Sciatic nerve (tissue), 2 donors: ENCODE measurements at places on chromosomes 2 and 18. TPM values are rescaled to one million over a fixed set of nuclear protein-coding genes. Genes with fewer than 3 reads are reported as not detected.

DNA sequence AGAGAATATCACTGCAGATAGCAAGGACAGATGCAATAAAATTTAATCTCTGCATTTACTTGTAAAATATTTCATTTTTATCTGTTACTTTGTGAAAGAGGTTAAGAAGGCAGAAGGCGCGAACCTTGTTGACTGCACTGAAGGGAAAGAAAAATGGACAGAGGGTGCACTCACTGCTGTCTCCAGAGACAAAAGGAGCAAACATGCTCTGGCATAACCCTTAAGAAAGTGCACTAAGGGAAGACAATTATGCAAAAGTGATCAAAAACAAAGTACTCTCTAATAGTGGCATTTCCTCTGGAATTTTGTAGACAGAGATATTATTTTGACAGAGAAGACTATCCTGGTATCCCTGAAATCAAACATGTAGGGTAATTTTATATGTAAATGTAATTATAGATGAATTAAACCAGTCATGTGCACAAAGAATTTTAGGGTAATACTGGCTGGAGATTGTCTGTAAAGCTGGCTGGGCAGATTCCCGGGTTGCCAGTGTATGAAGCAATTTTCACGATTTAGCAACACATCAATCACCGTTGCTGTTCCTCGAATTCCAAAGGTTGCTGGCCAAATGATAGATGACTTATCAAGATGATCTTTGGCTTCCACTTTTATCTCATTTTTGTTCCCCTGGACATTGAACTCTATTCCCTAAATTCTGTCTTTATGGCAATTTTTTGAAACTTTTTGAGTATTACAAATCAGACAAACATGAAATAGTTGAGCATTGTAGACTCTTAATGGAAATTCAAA is 1176.9 kb downstream of the SUCLG1 start:
- no peak for DNase-seq

GRCh38 chr2:65867446-65867845 is 435.0 kb upstream of the SPRED2 start:
- no peak for DNase-seq

GRCh38 chr2:199814101-199814816 is 36.7 kb downstream of the FTCDNL1 start:
- no peak for DNase-seq

DNA sequence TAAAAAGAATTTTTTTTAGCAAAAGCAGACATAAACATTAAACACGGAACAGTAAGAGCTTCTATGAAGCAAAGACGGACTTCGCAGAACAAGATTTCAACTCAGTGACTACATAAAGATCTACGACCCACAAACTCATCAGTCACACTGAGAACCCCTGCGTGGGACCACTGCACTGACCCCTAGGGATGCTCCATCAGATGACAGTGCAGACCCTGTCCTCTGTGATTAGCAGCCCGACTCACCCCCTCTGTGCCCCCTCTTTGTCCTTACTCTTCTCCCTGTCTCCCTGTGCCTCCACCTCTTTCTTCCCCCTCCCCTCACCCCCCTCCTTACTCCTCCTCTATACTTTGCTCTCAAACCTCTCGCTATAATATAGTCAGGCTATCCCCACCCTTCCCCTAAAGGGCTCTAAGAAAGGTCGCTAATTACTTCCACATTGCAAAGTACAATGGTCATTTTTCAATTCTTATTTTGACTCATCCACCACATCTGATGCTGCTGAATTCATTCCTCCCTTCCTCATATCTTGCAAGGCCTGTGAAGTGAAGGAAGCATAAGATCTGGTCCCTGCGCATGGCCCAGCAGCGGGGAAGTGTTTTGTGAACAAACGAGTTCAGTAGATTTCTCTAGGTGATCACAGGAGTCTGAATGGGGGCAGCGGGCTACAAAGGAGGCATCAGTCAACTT is 89.3 kb downstream of the CABYR start:
- no peak for DNase-seq

DNA sequence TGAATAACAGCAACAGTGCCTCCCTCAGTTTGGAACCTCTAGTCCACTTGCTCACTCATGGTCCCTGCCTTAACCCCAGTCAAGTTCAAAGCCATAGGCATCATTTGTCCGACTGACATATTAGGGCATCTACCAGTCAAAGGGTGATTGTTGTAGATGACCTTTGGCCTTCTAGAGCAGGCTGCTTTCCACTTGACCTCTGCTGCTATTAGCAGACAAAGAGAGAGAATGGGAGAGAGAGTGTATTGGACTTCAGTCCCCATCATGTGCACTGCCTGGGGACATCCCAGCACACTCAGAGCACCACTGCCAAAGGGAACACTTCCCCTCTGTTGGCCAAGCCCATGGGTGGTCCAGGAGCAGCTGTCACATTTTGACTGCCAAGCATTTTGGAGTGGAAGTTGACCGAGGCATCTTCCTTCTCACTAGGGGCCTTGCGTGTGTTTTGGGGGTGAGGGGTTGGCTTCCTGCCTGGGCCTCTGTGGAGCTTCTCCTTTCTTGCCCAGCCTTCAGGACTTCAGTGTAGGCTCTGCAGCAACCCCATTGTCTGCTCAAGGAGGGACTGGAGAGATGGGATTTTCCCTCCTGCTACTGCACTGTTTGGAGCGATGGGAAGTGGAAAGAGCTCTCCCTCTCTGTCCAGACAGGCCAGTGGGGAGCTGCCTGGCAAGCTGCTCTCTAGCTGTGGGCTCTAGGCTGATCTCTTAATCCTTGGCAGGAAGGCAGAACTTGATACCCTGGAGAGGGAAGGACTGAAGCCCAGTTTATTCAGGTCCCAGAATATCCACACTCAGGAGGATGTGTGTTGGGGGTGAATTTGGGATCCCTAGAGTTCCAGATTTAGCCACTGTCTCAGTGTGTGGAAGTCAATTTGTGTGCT is 68.1 kb downstream of the TMEM247 start:
- no peak for DNase-seq

- no peak for DNase-seq
Observed at GRCh38 chr2:127107622-127107999, 657 bp upstream of the BIN1 start.

DNA sequence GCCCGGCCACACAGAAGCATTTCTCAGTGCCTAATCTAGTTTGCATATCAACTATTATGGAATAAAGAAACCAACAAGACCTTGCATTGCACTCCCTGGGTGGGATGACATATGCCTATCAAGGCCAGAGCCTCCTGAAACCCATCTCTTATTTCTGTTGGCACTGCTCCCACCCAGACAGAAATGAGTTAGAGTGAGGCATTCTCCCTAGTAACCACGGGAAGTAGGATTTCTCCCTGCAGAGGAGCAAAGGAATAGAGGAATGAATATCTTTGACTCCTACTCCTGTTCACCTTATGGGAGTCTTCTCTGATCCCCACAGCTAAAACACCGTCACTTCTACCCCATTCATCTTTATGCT is 24.2 kb upstream of the SCYGR1 start:
- no peak for DNase-seq

Gene CPO
- total RNA-seq, result 0.89 TPM

GRCh38 chr18:26386002-26386401 is 159.8 kb downstream of the TAF4B start:
- DNase-seq, result no peak

- no peak for DNase-seq
Observed at GRCh38 chr2:233960203-233960602, 43.0 kb downstream of the TRPM8 start.

Gene CYP27A1
- total RNA-seq, result 51.8 TPM

DNA sequence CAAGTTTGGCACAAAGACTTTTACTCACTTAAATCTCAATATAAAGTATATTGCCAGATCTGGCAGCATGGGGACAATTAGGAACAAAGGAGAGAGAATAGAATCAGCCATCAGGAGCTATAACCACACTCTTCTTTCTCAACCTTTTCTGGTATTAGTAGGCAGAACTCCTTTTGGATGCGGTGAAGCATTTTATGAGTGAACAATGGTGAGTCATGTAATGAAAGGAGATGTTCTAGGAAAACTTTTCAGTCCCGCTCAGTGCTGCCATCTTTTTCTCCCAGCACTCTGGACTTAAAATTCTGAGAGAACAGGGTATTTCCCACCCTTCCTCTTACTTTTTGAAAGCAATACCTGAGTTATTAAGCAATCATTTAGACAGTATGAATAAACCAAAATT is 32.2 kb downstream of the PLEKHA3 start:
- no peak for DNase-seq

Gene LYPD1
- total RNA-seq, result 1.2 TPM

Gene AOX1
- total RNA-seq, result 35.1 TPM

DNA sequence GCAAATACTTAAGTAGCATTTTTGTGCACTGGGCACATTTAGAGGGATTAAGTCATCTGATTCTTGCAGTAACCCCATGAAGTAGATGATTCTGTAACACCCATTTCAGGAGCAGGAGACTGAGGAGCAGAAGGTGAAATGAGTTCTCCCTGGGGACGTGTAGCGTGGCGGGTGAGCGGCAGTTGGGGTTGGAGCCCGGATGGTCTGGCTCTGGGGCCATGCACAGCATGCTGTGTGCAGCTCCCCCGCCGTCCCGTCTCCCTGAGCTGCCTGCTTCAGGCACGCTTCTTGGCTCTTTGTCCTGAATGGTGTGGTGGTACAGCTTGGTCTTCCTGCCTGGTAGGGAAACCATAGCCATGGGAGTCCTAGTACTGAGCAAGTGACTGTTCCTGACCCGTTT is 32.4 kb downstream of the INPP4A start:
- no peak for DNase-seq

Gene MXD1
- total RNA-seq, result 25.3 TPM

DNA sequence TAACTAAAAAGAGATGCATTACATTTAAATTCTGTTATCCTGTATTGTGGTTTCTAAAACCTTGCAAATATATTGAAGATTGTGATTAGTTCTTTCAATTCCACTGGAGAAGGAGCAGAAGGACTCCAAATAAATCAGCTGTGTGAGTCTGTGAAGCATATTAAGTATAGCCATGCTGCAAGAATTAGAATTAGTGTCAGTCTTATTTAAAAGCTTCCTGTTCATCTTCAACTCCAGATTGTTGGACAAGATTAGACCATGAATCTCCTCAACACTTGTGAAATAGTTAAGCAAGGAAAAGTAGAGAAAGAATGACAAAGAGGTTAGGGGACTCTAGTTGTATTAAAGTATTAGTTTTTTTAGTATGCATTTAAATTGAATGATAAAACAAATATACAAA is 92.5 kb upstream of the LRP1B start:
- no peak for DNase-seq

DNA sequence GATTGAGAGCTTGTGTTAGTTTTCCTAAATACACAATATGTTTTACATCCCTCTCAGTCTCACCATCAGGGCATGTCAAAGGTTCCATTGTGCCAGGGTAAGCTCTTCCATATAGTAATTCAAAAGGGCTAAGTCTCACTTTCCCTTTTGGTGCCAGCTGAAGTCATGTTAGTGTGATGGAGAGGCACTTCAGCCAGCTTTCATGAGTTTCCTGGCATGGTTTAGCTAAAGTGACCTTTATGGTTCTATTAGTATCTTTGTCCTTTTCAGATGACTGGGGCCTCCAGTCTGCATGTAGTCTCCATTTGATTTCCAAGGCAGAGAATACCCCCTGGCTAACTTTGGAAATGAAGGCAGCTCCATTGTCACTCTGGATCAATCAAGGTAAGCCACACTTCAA is 27.2 kb downstream of the NAT8 start:
- no peak for DNase-seq

GRCh38 chr18:63878343-63878742 is 9.2 kb upstream of the SERPINB2 start:
- DNase-seq, result no peak

Gene RESP18
- not detected for total RNA-seq

DNA sequence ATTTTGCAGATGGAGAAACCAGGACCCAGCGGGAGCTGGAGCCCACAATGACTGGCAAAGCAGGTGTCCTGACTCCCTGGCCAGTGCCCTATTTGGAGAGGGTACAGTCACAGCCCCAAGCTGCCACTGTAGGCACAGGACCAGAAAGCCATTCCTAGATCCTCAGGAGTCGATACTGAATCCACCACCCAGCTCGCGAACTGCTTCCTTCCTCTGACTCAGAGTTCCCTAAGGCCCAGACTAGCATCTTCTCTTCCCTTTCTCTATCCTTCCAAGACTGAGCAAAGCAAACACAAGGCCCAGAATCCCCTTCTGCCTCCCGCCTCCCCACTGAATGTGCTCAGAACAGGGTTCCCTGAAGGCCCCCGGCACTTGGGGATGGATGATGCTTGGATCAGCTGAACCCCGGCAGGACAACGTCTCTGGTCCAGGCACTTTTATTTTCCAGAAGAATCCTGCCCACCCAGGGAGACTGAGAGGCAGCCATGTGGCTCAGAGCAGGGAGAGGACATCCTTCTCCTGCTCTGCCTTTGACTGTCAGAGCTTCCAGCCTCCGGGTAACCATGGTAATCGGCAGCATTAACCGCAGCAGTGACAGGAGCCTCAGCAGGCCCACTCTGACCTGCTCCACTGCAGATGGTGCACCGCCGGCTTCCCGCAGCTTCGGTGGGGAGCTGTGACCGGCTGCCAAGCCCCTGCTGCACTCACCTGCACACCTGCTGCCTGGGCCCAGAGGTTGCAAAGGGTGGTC is 34.8 kb upstream of the KLHL29 start:
- DNase-seq, result no peak

DNA sequence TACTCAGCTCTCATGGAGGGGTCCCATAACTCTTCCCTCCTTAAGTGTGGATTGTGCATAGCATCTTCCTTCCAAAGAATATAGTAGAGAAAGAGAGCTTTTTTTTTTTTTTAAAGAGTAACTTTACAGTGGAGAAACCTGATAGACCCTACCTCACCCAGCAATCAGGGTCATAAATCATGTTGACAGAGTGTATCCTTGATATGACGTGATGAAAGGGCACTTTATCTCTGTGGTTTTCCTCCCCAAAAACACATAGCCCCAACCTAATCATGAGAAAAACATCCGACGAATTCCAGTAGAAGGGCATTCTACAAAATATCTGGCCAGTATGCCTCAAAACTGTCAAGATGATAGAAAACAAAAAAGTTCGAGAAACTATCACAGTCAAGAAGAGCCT is 29.5 kb upstream of the MEIS1 start:
- no peak for DNase-seq

- peak; percentile 75 for DNase-seq
Observed at GRCh38 chr2:231387904-231388724, 7.4 kb upstream of the B3GNT7 start.

GRCh38 chr2:31366733-31367132 is 47.8 kb downstream of the XDH start:
- DNase-seq, result no peak

DNA sequence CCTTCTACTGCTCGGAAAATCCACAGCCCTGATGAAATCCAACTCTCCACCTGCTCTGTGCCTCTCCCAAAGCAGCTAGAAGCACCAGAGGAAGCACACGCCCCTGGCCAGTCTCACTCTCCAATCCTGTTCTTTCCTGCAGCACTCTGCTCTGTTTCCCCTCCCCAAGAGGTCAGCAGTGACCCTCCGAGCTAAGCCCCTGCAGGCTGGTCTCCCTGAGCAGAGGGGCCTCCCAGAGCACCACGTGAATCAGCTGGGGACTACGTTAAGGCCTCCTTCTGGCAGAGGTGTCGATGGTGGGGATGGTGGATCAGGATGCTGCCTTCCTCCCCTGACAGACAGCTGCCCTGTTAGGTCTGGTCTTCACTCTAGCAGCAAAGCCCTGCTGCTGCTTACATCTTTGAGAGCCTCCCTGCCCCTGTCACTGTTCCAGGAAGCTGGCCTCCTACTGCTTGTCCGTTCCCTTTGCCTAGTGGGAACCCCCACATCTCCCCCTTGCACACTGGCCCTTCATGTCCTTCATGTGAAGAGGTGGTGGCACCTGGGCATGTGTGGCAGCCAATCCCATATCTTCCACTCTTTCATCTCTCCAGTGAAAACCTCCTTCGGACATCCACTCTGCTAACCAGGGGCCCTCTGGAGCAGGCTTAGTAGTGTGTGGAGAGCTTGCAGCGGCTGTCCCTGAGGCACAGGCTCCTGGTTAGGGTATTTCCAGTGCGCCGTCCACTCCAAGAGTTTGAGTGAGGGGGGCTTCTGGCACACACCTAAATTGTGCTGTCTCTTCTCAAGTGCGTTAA is 307.5 kb upstream of the HS6ST1 start:
- DNase-seq, result peak; percentile 27
